ENCODE measurements at places on chromosomes 7 and 10.
A peak's percentile ranks its signal among the peaks of the same experiment; 100 is the strongest.

DNA sequence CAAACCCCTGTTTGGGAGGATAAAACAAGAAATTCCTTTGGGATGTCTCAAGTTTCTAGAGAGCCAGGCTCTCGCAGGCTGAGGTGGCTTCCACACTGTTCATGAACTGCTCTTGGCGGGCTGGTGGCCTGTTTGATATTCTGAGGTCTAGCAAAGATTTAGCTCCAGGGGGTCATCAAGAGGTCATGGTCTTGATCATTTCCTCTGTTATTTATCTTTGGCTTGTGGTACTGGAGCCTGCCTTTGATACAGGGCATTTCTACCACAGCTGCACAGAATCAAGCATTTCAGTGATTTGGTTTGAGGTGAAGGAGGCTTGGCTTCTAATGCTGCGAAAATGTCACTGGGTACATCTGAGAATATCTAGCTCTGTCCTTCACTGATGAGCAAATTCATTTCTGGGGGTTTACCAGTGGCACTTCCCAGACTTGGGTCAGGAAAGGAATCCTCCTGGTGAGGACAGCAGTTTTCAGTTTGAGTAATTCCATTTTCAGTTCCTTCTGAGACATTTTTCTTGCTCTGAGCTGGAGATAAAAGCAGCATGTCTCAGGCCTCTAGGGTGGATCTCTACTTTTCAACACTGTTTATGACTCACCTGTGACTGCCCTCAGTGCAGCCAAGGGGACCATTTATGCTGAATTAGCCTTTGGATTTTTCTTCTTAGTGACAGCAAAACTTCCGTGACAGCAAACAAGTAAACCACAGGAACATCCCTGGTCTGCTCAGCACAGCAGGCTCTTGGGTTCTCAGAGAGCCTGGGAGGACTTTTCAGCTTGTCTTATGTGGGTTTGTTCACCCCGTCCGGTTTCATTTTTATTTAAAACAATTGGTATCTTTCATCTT lies 312.0 kb downstream of the RNLS start:
- DNase-seq = peak; percentile 96

GRCh38 chr10:71766717-71767419 lies 6.5 kb downstream of the VSIR start:
- DNase-seq = no peak

GRCh38 chr7:44959433-44959951 lies 19.3 kb downstream of the MYO1G start:
- peak; percentile 53 for DNase-seq

DNA sequence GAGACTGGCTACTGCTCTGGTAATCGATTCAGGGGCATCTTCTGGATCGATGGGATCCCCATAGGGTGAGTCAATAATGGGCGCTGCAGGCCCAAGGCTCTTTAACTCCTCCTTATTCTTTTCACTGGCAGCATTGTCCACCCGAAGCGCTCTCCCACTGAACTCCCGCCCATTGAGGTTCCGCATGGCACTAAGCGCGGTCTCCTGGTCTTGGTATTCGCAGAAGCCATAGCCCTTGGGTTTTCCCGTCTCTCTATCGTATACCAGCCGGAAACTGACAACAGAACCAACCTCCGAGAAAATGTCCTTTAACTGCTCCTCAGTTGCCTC lies 285 bp downstream of the CSTF2T start:
- DNase-seq = no peak

GRCh38 chr7:132872034-132872433 lies 209.9 kb downstream of the CHCHD3 start:
- DNase-seq = no peak

DNA sequence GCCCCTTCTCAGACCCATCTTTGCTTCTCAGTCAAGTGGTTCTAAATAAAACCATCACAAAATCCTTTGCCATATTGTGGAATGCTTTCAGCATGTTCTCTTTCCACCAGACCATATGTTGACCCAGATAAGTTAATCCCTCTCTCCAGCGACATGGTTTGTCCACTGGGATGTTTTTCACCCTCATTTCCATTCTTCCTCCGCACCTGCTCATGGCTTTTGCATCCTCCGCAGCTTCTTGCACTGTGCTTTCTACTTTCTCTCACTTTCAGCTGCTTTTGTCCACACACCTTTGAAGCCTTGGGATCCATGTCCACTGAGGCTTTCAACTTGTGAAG lies 52.3 kb upstream of the WAC start:
- no peak for DNase-seq

DNA sequence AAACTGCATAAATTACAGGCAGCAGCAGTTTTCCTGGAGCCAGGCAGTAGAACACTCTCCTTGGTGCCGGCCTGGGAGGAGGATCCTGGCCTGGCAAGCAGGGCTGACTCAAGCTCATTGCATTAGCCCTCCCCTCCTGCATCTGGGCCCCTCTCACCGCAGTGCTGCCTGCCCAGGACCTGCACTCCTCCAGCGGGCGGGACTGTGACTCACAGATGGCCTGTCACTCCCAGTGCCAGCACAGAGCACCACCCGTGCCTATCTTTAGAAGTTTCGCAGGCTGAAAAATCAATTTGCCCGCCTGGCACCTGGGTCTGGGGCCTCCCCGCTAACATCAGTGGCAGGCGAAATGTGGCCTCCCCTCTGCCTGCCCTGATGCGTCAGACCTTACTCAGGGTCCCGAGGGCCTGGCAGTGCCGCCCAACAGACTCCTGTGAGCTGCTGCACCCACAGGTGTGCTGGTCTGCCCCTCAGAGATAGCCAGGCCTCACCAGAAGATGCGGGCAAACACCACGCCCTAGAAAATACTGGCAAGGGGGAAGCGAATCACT lies 123.8 kb downstream of the KCNMA1 start:
- DNase-seq = peak; percentile 58

DNA sequence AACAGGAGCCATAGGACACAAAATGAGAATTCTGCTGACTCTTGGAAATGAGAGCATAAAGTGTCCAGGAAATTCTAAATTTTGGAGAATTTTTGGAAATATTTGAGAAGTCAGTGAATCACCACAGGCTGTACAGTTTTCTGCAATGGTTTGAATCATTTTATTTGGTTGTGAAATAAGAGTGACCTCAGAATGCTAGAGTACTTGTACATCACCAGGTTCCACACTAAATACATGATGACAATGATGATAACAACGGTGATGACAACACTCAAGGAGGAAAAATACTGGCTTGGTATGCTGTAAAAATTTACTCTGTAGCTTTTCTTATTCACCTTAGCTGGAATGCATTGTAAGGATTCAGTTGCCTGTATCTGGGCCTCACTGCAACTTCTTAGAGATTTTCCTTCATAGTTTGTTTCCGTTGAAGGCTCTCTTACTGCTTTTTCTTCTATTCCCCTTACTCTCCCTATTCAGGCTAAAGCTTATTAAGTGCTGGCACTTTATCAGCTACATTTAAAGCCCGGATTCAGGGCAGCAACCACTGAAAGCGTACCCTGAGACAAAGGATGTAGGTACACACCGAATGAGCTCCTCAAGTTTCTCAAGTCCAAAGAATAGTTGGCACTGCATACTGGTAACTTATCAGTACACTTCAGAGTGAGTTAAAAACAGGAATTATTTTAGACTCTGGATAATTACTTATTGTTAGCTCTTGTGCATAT lies 30.2 kb upstream of the NME8 start:
- no peak for DNase-seq
